Activated T-cell treated with anti-CD3 and anti-CD28 coated beads for 1 hour (primary cell): ENCODE measurements at places on chromosomes 13 and 19.

DNA sequence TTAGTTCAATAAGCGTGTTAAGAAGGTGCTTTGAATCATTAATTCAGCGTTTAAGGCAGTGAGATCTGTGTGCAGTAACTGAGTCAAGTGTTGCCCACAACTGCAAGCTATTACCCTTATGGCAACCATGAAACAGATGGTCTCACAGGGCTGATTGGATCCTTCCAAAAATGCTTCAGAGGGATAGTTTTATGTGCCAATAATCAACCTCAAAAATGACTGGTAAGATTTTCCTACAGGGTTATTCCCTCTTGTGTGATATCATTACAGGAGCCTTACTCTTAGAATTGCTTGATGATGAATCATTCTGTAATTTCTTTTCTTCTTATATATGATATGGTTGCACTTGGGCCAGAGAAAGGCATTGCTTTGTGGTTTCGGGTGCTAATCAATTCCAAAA, 1299.2 kb upstream of the ATXN8OS start:
- DNase-seq = no peak

DNA sequence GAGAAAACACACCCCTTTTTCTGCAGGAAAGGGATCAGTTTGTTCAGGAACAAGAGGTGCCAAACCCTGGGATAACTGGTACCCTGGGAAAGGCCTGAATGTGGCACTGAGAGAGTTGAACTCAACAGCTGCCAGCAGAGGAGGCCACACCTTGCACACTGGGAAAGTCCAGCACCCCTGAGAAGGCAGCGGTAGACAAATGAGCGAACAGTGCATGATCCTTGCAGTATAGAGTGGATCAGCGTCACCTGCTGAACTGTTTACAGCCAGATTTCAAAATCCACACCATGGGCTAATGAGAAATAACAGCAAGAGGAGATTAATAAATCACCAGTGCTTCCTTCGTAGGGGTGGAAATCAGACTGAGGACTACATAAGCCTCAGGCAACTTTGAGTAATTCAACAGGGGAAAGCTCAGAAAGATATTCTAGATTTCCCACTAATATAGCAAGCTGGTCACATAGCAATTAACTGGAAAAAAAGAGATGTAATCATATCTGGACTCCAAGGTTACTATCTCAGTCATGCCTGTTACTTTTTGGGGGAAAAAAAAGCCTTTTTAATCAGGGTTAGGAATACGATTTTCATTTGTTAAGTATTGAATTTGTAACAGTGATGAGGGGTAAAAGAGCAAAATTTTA, 52.0 kb downstream of the DCT start:
- DNase-seq = no peak

- DNase-seq = peak; percentile 55
Measured at GRCh38 chr19:49017666-49018351, 918 bp upstream of the LHB start.

DNA sequence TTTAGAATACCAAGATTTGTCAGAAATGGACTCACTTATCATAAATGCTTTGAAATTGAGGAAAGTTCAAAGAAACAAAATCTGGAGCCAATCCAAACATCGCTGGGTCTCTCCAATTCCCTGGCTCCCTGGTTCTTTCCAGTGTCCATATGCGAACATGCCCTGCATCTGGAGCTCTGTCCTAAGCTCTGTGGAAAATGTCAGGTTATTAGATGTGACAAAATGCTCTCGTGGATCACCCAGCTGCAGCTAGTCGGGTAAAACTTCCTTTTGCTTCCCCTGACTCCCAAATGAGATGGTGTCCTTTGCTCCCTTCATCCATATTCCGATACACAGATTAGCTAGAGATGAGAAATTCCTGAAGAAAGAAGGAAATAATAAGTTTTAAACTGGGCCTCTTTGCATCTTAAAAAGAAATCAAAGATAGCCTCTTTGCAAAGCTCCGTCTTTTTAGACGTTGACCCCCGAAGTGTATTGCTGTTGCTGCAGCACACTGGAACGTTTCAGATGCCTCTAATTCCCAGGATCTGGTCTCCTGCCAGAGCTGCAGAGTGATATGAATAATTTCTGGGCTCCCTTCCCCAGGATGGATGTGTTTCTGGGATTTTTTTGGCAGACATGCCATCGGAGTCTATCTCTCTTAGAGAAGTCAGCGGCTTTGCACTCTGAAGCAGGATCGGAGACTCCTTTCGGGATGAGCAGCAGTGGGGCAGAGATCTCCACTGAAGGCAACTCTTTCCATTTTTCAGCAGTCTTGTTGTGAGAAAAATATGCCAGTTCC, 102.9 kb downstream of the TEX26 start:
- no peak for DNase-seq

DNA sequence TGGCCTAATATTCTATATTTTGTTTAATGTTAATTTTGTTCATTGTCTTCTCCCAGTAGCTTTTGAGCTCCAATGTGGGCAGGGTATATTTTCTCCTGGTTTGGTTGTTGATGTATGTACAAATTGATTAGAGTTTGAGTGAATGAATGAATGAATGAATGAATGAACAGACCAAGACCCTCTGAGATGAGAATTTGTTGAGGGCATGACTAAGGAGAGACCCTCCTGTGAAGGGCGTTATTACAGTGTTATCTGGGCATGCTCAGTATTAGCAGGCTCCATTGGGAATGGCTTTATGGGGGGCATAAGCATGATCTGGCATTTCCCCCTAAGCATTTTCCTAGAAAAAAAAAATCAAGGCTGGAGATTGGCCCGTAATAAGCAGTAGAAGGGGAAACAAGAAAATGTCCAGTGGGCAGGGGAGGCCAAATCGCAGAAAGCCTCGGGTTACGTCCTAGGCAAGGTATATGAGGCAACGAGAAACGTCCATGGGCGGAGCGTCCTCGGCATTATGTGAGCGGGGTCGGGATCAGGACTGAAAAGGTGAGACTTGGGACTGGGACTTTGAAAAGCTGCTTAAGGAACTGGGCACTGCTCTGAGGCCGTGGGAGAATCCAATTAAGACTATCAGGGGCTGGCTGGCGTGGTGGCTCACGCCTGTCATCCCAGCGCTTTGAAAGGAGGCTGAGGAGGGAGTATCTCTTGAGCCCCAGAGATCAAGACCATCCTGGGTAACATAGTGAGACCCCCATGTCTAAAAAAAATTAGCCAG, 904 bp upstream of the ARHGAP33 start:
- DNase-seq = no peak

DNA sequence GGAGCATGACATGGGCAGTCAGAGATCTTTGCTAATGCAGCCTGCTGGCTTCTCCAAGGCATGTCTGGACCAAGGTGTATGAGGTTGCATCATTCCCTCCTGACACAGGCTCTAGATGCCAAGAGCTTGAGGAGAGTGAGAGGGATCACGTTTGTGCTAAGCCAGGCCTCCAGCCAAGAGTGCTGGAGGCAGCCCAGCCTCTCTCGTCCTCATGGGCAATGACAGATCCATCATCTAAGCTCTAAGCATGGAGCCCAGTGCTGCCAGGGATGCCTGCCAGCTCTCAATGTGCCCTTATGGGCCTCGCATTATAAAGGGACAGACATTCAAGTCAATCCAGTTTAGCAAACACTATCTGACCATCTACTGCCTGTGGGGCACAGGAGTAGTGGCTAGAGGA, 136.3 kb upstream of the VSTM2B start:
- no peak for DNase-seq

GRCh38 chr13:81247711-81248110, 906.8 kb upstream of the SPRY2 start:
- DNase-seq = no peak

- DNase-seq = no peak
Measured at GRCh38 chr19:2625434-2625833, 77.1 kb downstream of the GNG7 start.

DNA sequence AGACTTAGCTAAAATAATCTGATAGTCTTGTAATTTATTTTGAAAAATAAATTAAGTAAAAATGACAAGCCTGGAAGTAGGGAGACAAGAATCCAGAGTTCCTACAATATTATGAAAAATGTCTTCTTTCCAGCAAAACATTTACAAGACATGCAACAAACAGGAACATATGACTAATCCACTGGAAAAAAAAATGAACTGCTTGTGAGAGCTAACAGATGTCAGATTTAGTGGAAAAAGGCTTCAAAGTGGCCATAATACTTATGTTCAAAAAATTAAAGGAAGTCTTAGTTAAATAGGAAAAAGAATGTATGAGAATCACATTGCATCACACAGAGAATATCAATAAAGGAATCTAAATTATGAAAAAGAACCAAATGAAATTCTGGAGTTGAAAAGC, 2082.0 kb upstream of the PCDH20 start:
- DNase-seq = no peak

- DNase-seq = no peak
Measured at GRCh38 chr13:47033216-47033615, 136.4 kb upstream of the HTR2A start.

DNA sequence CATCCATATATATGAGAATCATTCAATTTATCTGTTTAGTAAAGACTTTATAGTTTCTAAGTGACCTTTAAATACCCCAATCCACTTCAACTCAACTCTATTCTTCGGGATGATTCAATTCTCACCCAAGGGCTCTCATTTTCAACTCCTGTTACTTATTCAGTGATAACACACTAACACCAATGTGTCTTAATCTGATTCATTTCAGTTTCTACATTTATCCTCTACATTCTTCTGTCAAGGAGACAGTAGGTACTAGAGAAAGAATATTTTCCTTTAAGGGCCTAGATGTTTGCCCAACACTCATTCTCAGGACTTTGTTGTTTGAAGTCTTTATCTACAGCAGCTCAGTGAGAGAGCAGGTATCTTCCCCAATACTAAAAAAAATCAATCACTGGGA, 7.1 kb downstream of the ARGLU1 start:
- DNase-seq = no peak

DNA sequence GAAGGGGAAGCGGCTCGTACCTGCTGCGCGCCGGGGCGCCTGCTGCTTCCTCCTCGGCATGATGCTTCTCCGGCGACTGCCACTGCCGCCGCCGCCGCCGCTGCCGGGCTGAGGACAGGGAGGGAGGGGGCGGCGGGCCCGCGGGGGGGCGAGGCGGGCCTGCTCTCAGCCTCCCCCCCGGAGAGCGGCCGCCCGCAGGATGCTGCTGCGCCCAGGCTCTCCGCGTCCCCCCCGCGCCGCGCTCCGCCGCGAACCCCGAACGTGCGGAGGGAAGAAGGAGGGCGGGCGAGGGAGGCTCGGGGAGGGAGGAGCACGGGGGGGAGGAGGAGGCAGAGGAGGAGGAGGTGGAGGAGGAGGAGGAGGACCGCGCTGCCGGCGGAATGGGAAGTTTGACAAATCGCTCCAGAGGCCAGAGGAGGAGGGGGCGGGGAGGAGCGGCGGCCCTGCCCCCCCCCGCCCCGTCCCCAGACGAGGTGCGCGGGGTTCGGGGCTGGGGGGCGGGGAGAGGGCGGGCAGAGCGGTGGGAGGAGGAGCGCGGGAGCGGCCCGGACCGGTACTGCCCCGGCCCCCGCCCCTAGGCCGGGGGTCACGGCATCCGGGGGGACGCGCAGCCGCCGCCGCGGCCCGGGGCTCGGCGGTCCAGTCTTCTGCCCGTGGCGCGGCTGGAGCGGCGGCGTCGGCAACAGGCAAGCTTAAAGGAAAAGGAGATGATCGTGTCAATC, at the start of gene TSHZ3:
TSHZ3 (minus strand) TSS at position 277 of the 722 bp plus-strand sequence; CDS start at position 60, 217 bp downstream.
- no peak for DNase-seq

- DNase-seq = no peak
Measured at GRCh38 chr13:98508685-98509084, 68.2 kb downstream of the STK24 start.

DNA sequence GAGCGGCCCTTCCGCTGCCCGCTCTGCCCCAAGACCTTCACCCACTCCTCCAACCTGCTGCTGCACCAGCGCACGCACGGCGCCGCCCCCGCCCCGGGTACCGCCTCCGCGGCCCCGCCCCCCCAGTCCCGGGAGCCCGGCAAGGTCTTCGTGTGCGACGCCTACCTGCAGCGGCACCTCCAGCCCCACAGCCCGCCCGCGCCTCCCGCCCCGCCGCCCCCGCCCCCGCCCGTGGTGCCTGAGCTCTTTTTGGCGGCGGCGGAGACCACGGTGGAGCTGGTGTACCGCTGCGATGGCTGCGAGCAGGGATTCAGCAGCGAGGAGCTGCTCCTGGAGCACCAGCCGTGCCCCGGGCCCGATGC, 3.2 kb upstream of the NAT14 start:
- DNase-seq = no peak

GRCh38 chr13:77171451-77171850, 144.5 kb upstream of the FBXL3 start:
- no peak for DNase-seq

DNA sequence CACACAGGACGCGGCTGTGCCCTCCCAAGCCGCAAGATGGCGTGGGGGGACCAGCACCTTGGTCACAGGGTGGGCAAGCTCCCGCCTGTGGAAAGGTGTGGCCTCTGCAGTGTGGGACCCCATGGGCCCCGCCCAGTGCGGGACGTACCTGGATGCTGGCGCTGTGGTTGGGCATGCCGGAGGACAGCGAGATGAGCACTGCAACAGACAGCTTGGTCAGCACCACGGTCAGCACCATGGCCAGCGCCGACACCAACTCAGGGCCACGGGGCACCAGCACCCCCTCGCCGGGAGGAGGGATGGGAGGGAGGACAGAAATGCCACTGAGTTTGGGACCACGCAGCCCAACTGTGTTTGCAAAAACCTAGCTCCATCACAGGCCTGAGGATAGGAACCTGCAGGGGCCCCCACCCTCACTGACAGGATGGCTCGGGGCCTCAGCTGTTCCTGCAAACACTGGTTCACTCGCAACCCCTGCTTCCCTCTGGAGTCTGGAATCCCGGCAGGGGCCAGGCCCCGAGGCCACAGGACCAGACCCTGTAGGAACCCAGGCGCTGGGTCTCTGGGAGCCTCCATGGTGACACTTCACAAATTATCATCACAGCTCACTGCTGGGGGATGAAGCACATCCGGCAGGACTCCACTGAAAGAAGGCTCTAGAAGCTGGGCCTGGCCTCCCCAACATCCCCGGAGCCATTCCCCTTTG, 27.1 kb downstream of the IZUMO4 start:
- DNase-seq = no peak

- DNase-seq = no peak
Measured at GRCh38 chr13:106129993-106130392, 405.5 kb downstream of the EFNB2 start.

DNA sequence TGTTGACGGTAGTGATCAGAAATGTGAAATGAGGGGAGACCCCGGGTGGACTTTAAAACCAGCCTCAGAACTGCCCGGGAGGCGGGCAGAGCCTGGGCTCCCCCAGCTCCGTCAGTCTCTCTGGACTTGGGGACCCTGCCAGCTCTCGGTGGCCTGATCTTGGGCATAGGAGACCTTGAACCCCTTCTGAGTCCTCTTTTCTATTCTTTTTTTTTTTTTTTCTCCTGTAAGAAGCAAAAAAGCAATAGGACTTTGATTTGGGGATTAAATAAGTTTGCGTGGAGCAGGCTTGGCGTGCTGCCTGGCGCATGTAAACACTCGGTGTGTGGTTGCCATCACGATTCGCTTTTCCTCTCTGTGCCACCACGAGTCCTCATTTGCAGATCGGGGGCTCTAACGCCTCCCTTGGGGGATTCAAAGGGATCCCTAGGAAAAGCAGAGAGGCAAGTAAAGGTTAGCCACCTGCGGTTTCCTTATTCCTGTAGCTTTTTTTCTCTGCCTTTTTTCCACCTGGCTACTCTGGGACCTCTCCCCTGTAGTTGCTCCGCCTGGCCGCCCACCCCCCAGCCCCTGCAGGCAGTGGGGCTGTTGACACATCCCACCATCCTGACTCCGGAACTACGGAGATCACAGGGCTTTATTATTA, 1.3 kb downstream of the SAFB start:
- peak; percentile 13 for DNase-seq

GRCh38 chr13:89502286-89502685, 1831.1 kb downstream of the SLITRK5 start:
- DNase-seq = no peak
